ENCODE measurements at places on chromosomes 5 and 9.
A peak's percentile ranks its signal among the peaks of the same experiment; 100 is the strongest.

GRCh38 chr5:109062664-109063063, 315.0 kb downstream of the FER start:
- DNase-seq = no peak

DNA sequence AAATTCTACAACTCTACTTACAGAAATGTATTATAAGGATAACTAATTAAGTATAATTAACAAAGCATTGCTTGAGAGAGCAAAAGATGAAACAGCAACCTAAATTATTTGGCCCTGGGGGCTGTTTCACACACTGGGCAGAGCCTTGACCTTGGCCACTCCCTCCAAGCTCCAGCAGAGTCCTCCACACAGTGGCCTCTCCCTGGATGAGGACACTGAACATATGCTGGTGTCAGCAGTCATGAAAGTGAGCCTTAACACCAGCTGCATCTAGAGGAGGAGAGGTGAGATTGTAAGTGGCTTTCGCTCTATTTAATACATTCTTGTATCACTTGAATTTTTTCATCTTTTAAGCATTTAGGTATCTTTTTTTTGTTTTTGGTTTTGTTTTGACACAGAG, 23.3 kb upstream of the ZDHHC12 start:
- DNase-seq = no peak

- DNase-seq = no peak
Measured at GRCh38 chr9:83266666-83267496, 203.9 kb upstream of the RASEF start.

DNA sequence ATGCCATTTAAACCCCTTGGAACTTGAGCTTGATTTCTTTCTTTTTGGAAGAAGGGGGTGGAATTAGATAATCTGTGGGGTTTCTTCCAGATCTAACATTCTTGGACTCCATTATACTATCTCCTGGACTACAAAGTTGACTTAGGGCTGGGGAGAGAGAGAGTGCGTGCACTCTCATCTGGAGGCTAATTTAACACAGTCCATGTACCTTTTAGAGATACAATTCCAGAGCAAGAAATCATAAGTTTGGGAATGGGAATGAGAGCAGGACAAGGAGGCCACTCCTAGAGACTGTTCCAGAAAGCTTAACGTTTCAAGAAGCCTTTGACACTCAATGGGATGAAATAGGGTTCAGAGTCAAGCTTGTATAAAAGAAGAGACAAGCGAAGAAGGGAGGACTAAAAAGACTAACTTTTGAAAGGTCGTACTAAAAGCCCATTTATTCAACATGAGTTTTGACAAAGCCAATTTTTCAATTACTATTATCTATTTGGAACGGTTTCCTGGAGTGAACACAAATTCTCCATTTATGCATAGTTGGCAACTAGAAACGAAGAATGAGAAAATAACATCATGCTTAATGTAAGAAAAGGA, 83.4 kb downstream of the ACTL7B start:
- no peak for DNase-seq

- no peak for DNase-seq
Measured at GRCh38 chr5:91069364-91069763, 313.8 kb downstream of the ARRDC3 start.

DNA sequence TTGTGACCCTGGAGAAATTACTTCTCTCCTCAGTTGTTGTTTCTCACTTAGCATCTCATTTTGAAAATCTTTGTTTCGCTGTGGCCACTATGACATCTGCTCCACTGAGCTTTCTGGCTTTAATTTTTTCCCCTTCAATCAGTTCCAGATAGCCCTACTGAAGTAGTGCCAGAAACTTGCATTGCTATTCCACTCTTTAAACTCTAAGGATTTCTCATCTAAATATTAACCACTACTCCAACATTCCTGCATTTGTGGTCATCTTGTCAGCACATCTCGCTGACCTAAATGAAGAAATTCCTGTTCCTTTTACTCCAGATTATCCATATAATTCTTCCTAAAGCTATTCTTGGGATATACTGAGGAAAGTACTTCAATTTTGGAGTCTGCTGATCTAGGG, 15.3 kb upstream of the NOL6 start:
- no peak for DNase-seq

DNA sequence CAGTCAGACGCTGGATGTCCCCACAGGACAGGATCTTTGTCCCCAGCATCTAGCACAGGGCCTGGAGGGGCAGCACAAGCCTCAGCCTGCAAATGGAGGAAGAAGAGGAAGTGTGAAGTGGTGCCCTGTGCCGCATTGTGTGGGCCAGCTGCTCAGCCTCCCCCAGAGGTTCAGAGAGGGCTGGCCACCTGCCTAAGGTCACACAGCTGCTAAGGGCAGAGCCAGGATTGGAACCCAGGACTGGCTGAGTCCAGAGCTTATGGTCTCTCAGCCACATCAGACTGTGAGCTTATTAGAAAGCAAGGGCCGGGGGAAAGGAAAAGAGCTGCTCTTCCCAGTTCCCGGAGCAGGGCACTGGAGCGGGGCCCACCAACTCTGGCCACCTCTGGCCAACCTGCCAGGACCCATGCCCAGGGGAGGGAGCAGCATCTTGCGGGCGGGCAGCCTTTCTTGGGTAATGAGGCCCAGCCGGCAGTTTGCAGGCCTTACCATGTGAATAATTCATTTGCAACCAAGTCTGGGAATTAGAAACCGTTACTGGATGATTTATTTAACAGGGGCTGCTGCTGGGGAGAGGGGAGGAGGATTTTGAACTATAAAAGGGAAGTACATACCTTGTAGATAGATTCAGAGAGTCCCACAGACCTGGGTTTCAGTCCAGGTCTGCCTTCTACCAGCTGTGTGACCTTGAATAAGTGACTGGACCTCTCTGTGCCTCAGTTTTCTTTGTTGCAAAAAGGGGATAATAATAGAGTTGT, 11.6 kb upstream of the CRB2 start:
- no peak for DNase-seq

- no peak for DNase-seq
Measured at GRCh38 chr5:128491291-128491690, 46.8 kb downstream of the FBN2 start.

DNA sequence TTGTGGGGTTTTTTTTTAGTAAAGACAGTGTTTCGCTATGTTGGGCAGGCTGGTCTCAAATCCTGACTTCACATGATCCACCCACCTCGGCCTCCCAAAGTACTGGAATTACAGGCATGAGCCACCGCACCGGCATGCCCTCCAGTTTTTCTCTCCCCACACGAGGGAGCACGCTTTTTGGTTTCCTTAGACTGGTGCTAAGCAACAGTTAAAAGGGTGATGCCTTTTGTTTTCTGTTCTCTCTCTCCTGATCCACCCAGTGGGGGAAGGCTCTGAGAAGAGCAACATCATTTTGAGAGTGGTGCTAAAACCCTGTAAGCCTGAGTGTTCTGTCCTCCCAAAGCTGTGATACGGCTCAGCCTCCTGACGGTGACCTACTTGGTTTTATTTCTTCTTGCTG, 146.6 kb downstream of the MAN2A1 start:
- DNase-seq = no peak

DNA sequence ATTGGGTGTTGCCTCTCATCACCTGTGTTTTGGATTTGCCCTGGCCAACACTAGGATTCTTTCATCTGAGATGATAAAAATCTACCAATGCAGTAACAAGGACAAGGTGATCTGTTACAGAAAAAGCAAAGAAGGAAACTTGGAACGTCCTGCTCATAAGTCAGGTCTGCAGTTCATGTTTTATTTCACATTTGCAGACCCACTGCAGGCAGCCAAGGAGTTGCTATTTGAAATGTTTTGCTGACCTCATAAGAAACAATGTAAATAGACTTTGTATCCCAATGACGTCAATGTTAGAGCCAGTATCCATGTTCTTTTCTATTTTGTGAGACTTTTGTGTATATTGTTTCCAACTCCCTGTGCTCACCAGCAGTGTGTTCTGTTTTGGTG, 312.9 kb downstream of the DEPDC1B start:
- DNase-seq = no peak

DNA sequence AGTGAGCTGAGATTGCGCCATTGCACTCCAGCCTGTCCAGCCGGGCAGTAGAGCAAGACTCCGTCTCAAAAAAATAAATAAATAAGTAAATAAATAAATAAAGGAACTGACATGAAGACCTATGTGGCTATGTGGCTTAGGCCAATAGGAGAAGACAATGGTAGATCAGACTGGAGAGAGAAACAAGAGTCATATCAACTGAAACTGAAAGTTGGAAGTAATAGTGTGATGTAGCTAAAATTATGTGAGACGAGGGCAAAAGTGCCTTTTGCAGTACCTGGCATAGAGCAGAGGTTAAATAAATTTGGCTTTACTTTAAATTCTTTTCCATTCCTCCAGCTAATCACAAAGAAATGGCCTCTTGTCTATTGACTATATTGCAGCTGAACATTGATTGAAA, 7.3 kb downstream of the FBP2 start:
- no peak for DNase-seq

DNA sequence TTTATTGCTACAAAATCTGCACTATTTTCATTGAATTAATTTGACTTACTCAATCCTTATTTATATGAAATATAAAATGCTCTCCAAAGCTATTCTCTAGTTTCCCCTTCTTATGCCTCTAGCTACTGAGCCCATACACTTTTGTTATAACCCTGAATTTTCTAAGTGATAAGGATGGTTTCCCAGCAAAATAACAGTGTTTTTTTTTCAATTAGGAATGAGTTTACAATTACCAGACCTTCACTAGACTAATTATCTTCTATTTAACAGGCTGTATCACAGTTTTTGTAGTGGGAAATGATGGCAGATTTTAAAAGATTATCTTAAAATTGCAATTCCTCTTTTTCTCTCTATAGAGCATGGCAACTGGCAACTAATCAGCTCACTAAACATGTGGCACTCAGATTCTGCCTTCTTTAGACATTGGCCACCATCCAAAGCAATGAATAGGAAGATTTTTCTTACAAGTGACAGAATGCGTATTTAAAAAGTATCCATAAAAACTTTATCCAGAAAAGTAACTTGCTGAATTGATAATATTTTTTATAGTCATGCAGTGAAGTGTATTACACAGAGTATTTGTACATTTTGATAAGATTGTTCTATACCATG, 585.7 kb upstream of the ZNF608 start:
- DNase-seq = no peak

- no peak for DNase-seq
Measured at GRCh38 chr5:20559845-20560244, 571.8 kb upstream of the CDH18 start.

DNA sequence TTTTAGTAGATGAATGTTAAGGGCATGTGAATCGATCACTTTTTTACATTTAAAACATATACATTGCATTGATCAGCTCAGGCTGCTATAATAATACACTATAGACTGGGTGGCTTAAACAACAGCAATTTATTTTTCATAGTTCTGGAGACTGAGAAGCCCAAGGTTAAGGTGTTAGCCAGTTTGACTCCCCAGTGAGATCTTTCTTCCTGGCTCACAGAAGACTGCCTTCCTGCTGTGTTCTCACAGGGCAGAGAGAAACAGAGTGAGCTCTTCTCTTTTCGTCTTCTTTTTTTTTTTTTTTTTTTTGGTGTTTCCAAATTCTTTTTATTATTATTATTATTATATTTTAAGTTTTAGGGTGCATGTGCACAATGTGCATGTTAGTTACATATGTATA, 56.4 kb downstream of the SPEF2 start:
- DNase-seq = no peak

DNA sequence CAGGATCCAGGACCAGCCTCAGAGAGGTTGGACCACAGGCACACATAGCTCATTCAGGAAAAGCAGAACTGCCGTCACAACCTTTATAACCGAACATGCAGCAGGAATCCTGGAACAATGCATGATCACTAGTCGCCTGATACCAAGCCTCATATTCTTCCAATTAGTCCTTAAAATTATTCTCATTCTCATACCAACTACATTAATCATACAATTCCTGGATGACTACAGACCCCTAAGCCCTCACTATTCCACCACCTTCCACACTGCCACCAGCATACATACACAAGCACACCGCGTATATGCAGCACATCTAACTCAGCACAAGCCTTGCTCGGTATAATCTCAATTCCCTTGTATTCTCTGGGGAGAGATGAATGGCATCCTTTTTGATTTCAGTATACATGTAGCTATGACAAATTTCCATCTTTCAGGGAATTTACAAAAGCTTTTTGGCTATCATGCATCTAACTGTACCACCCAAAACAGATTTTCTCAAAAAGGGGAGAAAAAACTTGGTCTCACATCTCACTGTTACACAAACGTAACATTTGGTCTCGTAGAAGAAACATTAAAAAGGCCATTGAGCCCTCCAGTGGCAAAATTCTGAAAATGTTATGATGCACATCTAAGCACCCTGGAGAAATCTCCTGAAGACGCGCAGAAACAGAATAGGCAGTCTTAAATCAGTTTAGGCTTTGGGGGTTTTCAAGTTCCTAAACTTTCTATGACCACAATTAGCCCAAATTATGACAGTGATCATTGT, 46.2 kb downstream of the MCTP1 start:
- no peak for DNase-seq

DNA sequence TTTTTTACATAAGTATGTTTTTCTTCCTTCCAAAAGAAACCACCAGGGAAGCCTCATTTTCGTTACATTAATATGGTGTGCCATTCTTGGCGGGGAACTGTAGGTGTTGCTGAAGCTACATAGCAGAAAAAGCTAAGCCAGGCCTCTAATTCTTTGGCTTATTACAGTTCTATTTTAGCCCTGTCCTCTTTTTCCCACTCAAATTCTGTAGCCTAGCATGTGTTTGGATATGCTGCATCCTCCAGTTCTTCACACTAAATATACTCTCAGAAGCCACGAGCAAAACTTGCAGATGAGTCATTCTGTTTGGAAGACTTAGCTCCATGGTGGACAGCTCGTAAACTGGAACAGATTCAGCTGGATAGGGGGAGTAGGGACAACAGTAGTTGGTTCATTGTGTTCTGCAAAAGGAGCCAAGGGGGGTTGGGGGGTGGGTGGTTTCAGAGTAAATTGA, 369.4 kb downstream of the TMEM161B start:
- DNase-seq = peak; percentile 91

GRCh38 chr9:37926737-37927118, 22.8 kb upstream of the SLC25A51 start:
- DNase-seq = no peak

GRCh38 chr9:133975511-133975910, 16.6 kb downstream of the VAV2 start:
- no peak for DNase-seq

- no peak for DNase-seq
Measured at GRCh38 chr9:88663771-88664419, 128.9 kb downstream of the NXNL2 start.

GRCh38 chr5:38692781-38693527, 136.5 kb upstream of the LIFR start:
- no peak for DNase-seq

DNA sequence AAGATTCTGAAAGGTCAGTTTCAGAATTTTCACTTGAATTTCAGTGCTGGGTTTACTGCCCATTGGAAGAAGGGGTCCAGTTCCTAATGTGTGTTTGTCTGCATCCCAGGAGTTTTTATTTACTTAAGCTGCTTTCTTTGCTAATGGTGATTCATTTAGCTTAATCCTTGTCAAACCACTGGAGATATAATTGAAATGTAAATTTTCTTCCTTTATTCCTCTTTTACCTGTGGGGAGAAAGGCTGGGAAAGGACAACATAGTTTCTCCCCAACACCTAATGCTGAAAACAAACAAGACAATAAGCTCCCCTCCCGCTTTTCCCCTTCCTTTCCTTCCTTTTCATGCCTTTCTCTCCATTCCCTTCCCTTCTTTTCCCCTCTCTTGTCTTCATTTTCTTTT, 185.8 kb downstream of the KCTD16 start:
- DNase-seq = no peak

All from globus pallidus (tissue), 1 donor.